ENCODE measurements at places on chromosomes 13 and 19.
A peak's percentile ranks its signal among the peaks of the same experiment; 100 is the strongest.

DNA sequence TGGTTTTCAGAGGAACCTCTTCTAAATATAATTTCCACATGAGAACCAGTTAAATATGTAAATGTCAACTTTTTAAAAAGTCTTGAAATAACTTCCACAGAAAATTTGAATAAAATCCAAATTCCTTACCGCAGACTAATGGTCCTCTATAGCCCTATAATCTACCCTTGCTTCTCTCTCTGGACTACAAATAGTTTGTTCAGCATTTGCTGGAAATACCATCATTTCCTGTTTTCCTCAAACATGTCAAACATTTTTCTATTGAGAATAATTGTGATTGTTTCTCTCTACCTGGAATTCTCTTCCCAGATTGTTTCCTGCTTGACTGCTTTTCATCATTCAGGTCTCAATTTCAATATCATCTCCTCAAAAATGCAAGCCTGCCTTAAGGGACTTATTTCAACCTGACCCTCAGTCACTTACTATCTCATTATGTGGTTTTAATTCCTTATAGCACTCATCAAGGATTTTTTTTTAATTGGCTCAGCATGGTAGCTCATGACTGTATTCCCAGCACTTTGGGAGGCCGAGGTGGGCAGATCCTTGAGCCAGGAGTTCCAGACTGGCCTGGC lies 898.9 kb upstream of the MIR17HG start:
- no peak for DNase-seq

DNA sequence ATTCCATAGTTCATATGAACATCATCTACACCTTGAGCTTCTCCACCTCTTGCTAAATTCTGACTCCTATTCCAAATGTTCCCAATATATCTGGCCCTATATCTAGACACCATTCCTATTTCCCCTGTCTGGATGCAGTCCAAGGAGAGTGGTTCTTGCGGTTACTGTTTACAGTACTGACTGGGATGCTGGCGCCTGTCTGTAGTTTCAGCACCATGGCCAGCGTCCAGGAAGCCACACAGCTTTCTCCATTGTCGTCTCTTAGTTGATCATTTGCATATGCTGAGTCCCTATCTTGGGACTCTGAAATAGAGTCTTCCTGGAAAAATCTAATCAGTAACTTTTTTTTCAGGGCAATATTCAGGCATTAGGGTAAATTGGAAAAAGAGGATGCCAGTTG lies 14.9 kb downstream of the LAIR2 start:
- peak; percentile 83 for DNase-seq

DNA sequence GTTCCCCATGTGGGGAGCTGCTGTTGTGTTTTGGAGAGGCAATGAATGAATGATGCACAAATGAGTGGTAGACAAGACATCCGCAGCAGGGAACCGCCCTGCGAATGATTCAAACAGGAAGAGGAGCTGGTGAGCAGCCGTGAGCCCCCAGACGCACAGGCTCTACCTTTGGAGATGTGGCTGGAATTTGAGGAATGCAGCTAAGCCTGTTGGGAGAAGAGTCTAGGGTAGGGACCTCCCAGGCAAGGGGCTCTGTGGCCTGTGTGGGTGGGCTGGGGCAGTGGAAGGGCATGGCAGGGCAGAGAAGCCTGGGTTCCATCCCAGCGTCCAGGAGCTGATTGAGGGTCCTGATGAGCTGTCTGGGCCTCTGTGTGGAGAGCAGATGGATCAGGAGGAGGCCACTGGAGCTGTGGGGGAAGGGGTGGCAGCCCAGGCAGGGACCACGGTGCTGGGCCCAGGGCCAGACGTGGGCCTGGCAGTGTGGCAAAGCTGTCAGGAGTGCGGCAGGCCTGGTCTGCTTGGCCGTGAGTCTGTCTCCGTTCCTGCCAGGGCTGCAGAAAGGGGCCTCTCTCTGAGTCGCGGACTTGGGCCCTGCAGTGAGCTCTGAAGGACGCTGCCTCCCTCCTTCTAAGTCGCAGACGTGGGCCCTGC lies 41.8 kb upstream of the DCUN1D2 start:
- DNase-seq = no peak

DNA sequence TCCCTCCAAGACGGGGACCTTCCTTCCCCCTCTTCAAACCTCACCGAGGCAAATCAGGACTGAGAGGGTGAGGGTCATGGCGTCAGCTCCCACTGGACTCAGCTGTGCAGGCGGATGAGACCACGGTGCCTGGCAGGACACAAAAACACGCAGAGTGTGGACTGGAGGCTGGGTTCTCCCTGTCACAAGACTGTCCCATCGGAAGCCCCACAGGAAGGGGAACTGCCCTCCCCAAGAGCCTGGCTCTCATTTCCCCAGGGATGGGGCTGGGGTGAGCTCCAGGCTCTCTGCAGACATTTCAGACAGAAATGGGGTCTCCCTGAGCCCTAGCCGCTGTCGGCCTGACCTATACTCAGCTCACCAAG lies at the start of gene LILRB5:
LILRB5 (minus strand) TSS at position 158 of the 365 bp plus-strand sequence; CDS start at position 78, 80 bp downstream.
- DNase-seq = no peak

GRCh38 chr19:7513809-7514642 lies 1.9 kb upstream of the ZNF358 start:
- DNase-seq = no peak

DNA sequence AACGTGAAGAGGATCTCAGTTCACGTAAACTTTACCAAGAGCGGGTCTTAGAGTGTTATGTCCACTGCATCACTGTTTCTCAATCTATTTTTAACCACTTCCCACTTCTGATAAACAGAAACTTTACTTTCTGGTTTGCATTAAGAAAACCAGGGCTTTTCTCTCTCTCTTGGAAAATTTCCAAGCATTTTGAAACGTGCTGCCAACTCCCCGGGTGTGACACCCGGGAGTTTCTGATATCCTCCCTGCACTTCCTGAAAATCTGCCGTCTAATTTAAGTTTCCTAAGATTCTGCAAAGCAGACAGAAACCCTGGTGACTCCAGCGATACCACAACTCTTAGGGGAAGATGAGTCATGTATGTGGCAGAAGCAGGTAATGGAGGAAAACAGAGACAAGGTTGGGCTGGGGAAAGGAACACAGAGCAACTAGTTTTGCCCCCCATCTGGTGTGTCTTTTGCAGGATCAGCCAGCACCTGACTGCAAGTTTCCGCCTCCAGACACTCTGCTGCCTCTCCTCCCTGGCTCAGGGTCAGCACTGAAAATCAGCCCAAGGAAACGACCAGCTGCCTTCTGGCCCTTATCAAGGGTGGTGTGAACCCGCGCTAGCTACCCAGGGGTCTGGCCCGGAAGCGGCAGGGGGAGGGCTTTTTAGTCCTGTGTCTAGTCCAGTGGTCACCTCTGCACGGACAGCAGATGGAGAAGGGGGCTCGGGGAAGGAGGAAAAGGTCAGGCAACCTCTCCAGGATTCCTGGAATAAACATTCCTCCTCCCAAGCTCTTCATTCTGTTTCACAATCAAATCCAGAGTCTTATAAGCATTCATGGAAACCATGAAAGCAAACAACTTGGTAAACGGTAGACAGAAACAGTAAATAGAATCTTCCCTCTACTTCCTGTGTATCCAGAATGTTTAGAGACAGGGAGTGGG lies 11.3 kb upstream of the FFAR2 start:
- DNase-seq = peak; percentile 29

- DNase-seq = no peak
These were observed 903 bp downstream of the PIN1 start for GRCh38 chr19:9836021-9836420.

GRCh38 chr19:44687888-44688287 lies 11.1 kb upstream of the CEACAM16 start:
- no peak for DNase-seq

GRCh38 chr19:21468791-21469190 lies 36.6 kb upstream of the ZNF429 start:
- DNase-seq = no peak

- no peak for DNase-seq
These were observed 4.7 kb downstream of the F7 start for GRCh38 chr13:113110048-113110851.

DNA sequence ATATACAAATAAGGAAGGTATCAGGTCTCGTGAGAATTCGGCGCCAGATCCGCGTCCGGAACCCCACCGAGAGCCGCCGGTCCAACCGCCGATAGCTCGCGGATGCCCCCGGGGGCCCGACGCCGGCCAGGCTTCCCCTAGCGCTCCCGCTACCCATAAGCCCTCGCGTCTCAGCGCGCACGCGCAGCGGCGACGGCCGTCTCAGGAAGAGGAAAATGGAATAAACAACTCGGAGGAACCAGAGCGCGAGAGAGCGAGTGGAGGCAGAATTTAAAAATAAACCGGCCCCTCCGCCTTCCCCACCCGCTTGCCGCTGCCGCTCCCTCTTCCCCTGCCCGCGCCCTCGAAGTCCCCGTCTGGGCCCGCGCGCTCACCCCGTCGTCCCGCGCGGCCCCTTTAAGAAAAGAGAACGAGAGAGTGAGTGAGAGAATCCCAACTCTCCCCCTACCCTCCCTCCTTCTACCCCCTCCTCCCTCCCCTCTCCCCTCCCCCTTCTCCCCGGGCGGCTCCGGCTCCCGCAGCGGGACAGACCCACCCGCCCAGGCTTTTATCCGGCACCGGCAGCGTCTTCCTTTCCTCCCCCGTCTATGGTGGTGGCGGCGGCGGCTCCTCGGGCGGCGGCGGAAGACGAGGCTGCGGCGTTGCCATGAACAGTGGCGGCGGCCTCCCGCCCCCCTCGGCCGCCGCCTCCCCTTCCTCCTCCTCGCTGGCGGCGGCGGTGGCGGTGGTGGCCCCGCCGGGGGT lies at the start of gene PAN3:
PAN3 (plus strand) TSS at position 534 of the 744 bp plus-strand sequence; CDS start at position 647, 113 bp downstream.
- peak; percentile 93 for DNase-seq

DNA sequence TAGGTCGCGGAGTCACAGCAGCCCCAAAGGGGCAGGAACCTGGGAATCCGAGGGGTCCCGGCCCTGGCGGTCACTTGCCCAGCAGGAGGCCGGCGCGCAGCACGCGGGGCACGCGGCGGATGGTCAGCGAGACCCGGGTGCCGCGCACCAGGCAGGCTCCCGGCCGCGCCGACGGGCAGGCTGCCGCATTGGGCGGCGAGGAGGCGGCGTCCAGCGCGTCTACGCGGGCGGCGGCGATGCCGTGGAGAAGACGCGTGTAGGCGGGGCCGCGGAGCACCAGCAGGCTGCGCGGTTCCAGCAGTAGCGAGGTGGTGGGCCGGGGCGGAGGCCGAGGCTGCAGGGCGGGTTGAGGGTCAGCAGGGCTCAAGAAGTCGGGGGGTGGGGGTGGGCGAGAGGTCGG lies 607 bp upstream of the SYNE4 start:
- peak; percentile 44 for DNase-seq

GRCh38 chr19:40800339-40800996 lies 1.5 kb downstream of the EGLN2 start:
- DNase-seq = no peak

DNA sequence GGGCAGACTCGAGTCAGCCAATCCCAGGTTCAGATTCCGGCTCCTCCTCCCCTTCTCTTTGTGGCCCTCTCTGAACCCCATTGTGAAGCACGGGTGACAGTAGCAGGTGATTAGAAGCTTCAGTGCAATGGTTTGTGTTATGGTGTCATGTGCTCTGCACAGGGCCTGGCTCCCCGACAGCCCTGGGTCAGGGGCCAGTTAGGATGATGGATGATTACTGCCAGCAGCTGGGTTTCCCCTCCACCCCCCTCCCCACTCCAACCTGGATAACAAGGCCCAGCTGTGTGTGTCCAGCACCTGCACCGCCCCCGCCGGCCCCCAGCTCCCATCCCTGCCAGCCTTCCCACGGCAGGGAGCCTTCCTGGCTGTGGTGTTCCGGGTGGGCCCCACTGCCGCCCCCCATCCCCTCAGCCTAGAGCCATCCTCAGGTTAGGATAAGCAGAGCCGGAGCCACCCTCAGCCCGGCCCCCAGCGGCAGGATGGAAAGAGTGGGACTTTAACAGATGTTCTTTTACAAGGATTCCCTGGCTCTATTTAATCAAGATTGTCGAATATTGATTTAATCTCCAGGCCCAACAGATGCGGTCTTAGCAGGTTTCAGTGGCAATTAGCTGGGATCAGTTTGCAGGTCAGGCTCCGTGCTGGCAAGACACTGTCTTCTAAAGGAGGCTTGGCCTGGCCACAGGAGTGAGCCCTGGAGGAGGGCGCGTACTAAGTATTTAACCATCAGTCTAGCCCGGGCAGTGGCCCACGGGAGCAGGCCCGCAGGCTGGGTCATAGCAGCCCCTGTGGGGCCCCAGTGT lies 156.2 kb downstream of the SIPA1L3 start:
- DNase-seq = no peak

DNA sequence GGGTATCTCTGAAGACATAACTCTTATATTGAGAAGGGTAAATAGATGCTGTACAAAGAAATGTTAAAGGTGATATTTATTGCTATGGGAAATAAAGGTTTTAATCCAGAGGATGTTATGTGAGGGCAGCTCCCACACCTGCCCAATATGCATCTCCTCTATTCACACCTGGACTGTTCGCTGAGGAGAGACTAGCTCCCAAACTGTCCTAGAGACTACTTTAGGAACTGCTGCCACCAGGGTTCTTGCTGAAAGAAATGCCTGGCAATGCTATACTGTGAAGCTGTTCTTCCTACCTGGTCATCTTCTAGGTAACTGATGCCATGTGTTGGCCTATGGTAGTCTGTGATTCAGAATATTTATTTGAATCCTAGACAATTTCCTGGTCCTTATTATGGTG lies 1421.5 kb upstream of the SPRY2 start:
- DNase-seq = no peak

DNA sequence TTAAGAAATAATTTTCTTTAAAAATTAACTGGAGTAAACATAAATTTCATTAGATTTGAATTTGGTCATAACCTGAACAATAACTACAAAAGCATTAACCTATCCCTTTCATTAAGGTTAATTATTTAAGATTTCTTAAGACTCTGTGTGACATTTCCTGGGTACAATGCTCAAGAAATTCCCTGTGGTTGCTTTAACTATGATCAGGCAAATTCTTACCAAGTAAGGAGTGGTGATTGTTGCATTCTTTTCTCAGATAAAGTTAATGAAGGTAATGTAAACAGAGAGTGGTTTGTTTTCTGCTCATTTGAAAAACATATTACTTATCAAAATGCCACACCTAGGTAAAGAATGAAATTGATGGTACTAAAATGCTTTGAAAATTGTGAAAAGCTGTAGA lies 114.8 kb upstream of the MIR17HG start:
- DNase-seq = no peak

- no peak for DNase-seq
These were observed 28.6 kb downstream of the PEPD start for GRCh38 chr19:33492951-33493350.

- DNase-seq = no peak
These were observed 11.7 kb upstream of the ZNF14 start for GRCh38 chr19:19744641-19745040.

- DNase-seq = no peak
These were observed 64.8 kb downstream of the DHRS12 start for GRCh38 chr13:51739027-51739764.

GRCh38 chr13:112651750-112652511 lies 37.9 kb upstream of the ATP11A start:
- DNase-seq = no peak

- DNase-seq = peak; percentile 53
These were observed 14.7 kb downstream of the ELL start for GRCh38 chr19:18507021-18507726.
